ENCODE measurements at places on chromosomes 2 and 18.

GRCh38 chr2:44929735-44930273 lies 11.7 kb upstream of the SIX3 start:
- DNase-seq: no peak

- peak; percentile 49 for DNase-seq
Measured at GRCh38 chr2:190679813-190680591, 31.1 kb downstream of the NAB1 start.

- DNase-seq: no peak
Measured at GRCh38 chr2:211055438-211055837, 499.0 kb downstream of the CPS1 start.

- DNase-seq: no peak
Measured at GRCh38 chr2:8505311-8505920, 176.4 kb upstream of the ID2 start.

DNA sequence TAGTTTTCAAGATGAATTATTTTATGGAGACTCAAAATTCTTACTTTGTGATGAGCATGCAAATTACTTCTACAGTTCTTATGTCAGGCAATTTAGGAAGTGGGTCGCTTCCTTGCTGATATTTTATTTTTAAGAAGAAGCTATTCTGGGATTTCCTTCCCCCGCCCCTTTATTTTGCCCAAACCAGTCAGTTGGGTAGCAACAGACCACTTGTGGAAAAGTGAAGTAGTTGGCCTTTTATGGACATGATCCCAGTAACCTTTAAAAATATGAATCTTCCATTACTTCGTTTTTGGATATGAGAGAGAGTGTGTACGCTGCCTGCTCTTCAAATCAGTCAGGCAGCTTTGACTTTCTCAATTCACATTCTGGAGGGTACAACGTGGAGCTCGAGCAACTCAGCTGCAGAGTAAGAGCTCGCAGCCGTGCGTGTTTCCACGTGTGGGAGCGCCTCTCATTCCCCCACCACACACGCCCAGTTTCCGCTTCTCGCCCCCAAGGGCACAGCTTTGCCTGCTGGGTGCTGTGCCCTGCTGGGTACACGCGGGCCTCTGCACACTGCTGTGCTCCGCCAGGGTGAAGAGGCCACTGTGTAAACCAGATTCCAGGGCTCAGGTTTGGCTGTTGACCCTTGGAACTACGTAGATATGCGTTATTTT lies 92.6 kb downstream of the ITGB1BP1 start:
- DNase-seq: no peak

GRCh38 chr18:79379931-79380815 lies 15.6 kb upstream of the NFATC1 start:
- DNase-seq: no peak

DNA sequence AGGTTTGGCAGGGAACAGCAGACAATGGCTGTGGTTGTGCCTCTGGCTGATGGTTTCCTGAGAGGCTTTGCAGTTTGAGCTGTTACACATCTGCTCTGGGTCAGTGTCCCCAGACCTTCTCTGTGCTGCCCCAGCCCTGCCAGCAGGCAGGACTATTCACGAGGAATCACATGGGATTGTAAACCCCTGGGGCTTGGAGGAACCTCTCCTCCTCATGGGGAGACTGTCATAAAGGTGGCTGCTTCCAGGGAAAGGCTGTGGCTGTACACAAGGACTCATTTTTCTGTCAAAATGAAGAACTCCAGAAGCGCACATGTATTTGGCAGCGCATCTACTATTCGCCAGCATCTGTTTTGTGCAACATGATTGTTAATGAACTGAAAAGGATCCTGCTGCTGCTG lies 142.6 kb upstream of the CYP1B1 start:
- DNase-seq: no peak

DNA sequence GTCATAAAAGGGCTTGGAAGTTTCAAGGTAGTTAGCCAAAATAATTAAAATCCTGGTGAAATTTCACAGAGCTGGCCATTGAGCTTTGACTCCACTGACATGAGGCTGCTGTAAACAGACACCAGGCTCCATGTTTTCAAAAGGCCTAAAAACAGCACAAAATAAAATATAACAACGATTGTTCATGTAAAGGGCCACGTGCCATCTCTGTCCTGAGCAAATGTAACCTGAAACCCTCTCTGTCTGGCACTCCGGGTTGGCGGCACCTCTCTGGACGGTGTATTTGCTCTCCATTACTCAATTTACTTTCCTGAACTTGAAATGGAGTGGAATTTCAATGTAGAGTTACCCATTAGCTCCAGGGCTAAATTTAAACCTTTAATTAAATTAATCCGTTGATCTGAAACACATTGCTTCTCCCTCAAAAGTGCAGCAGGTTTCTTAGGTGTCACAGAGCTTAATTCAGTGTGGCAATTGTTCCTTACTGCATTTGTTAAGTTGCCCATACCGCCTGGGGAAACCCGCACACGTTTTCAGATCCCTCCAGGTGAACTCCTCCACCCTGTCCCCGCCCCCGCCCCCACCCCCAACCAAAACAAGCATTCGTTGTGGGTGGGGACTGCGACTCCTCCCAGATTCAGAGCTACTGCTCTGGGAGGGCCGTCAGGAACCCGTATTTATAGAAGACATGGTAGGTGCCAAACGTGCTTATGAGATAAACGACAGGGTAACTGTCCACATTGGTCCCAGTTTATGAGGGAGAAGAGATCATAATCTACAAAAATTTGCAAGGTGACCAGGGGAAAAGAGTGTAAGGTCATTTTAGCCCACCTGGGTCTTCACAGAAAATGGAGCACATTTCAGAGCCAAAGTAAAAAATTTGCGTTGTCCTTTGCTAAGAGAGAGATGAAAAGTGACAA lies 1.2 kb upstream of the CABLES1 start:
- no peak for DNase-seq

- DNase-seq: no peak
Measured at GRCh38 chr2:64402876-64403275, 51.1 kb upstream of the LGALSL start.

DNA sequence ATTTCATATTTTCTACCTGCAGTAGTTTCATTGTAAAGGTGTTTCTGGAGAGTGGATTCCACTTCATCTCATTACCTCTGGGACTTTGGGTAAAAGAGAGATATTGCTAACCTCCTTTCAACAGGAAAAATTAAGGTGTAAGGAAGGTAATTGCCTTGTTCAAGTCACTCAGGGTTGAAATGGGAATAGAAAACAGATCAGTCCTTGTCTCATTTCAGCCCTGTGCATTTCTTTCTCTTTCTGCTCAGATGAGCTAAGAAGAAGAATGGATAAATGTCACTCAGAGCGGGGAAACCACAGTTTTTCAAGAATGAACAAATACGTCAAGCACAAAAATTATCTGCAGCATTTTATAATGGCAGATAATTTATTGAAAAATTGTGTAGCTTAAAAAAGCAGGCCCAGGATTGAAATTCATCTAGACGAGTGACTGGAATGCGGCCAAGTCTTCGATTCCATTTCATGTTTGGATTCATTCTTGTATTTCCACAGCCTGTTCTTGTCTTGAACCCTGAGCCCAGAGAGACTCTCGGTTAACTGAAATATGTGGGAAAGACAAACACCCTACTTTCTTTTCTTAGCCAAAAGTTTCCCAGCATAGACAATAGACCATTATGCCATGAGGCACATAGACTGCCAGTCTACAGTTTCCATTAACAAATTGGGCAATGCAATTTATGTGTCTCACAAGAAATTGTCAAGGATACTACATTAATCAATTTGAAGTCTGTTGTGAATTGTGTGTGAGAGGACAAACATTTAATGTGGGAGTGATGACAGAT lies 107.9 kb downstream of the POLE4 start:
- no peak for DNase-seq

GRCh38 chr2:185979546-185980071 lies 241.0 kb downstream of the FSIP2 start:
- DNase-seq: no peak

DNA sequence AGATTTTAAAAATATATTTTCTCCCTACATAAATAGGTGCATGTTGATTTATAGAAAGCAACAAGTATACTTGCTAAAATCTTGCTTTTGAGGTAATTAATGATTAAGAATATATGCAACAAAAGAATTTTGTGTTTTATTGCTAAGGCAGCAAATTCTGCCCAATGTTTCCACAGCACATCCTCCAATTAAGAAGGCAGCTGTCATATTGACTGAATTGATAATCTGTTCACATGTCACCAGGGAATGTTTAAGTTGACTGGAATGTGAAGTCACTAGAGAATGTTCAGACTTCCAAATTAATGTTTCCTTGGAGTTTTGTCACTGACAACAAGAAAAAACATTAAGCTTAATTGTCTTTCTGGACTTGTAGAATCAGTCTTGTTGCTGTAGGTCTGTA lies 1602.7 kb upstream of the SLC39A10 start:
- no peak for DNase-seq

GRCh38 chr2:168245074-168245825 lies 2.1 kb downstream of the STK39 start:
- no peak for DNase-seq

- DNase-seq: no peak
Measured at GRCh38 chr2:10863837-10864236, 47.9 kb upstream of the KCNF1 start.

DNA sequence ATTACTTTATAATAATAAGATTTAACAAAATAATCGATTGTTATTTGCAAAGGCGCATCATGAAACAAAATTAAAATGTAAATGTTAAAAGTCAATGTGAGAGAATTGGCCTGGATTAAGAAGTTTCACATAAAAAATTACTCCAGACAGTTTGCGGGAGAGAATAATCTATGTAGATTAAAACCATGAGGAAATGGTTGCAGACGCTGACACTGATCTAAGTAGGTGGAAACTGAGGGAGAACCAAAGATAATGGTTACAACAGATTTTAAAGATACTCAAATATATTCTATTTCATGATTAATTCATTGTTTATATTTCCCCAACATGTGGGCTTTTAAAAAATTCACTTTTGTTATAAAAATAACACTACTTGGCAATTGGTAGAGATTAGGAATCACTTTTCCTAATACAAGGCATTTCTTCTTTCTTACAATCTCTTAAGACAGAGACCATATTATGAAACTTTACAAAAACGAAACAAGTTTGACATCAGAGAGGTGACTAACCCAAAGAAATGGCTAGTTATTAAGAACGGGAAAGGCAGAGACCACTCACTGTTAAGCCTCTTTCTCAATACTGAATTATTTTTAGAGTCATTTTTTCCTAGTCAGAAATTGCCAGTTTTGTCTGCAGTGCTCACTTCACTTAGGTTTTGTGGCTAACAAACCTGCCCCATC lies 1.6 kb downstream of the KANSL1L start:
- no peak for DNase-seq

DNA sequence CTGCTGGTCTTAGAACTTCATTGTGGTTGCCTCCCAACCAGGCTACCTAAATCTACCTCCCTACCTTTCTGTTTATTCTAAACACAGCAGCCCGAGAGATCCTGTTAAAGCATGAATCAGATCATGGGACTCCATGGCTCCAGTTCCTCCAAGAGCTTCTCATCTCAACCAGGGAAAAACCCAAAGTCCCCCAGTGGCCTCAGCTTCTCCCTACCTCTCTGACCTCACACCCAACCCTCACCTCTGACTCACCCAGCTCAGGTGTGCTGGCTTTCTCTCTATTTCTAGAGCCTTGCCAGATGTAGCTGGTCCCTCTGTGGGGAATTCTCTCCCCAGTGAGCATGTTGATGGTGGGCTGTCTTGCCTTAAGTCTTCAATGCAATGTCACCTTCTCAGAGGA lies 93.8 kb upstream of the COPS8 start:
- DNase-seq: no peak

DNA sequence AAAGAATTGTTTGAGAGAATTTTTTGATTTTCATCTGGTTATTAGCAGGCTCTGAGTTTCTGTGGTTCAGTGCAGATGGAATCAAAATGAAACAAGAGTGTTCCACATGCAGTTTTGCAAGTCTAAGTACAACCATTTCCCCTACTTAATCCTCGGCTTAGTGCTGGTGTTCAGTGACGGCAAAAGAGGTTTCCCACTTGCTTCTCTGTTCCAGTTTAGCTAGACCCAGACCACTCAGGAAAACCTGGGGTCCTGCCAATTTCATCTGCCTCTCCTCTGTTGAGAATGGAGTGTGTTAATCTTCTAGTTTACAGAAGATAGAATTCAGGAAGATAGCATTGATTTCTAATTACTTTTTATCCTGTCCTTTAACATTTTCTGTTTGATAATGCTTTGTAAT lies 996.2 kb upstream of the FANCL start:
- no peak for DNase-seq

DNA sequence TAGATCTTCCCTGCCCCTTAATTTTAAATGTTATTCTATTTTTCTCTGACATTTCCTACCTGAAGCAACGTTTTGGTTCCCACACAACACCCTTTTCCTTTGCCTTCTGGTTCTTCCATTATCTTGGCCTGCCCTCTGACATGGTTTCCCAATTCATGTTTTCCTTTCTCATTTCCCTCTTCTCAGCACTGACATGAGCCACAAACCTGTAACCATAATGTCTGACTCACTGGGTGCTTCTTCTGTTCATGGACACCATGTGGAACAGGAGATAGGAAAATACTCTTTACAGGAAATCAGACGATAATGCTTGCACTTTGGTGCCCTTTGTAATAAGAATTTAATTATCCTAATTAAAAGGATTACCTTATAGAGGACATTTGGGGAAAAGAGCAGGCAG lies 142.0 kb downstream of the ZEB2 start:
- no peak for DNase-seq

DNA sequence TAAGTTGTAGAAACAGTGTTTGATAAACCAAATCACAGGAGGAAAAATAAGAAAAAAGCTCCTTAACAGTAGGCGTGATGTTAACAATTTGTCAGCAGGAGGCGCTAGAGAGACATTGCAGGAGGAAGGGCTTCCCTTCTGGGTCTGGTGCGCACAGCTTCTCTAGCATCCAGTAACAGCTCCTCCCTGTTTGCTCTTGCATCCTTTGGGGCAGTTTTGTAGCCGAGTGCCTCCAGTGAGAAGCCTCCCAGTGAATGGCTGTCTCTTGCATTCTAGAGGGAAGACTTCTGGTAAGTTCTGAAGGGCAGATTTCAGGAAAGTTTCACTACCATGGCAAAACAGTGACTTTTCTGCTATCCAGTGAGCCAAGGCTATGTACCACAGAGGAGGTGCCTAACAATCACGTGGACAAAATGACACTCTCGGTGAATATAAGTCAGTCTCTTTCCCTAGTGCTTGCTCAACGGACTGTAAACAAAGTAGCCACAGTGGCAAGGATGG lies 9.5 kb upstream of the ZNF396 start:
- peak; percentile 43 for DNase-seq

DNA sequence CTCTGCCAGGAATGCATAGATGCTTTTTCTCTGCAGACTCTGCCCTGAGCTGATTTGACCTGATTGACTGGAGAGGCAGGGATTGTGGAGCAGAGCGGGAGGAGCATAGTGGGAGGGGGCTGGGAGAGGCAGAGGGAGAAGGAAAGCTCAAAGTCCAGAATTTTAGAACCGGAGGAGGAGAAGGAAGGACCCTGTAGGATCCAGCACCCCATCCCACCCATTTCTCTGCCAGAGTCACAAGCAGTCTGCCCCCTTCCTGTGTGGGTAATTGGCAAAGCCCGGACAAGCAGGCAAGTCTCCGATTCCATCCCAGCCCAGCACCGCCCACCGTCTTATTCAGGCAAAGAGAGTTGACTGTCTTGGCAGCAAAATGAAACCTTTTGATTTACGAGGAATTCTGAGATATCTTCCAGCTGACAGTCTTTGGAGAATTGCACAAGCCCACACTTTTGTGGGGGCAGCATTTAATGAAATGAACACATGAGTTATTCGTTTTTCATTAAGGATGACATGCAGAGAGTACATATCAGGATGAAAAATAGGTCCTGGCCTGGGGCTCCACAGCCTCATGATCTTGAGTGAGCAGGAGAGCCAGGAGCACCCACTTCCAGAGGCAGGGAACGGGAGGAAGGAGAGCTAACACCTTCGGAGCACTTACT lies 103.1 kb downstream of the MCFD2 start:
- no peak for DNase-seq

GRCh38 chr2:99101697-99102096 lies 39.8 kb upstream of the C2orf15 start:
- DNase-seq: no peak

Measured in activated CD4-positive, CD25-positive, alpha-beta regulatory T cell treated with anti-CD3 and anti-CD28 coated beads, Interleukin-2, amount 50 U/mL, for 72 hours (primary cell).